ENCODE measurements at places on chromosomes 3 and 15. TPM values are rescaled to one million over a fixed set of nuclear protein-coding genes. Genes with fewer than 3 reads are reported as not detected.
A peak's percentile ranks its signal among the peaks of the same experiment; 100 is the strongest.

EPHB3 gene
- 16.6 TPM for total RNA-seq

GP5 gene
- total RNA-seq, result not detected

- peak overlapping the region; percentile 84 for H3K27ac ChIP-seq
- DNase-seq, result peak; percentile 59
- peaks cover 2% of the 10 kb centered on the region for H3K36me3 ChIP-seq
These were observed 791 bp downstream of the GYG1 start for GRCh38 chr3:148992027-148992634.

DNA sequence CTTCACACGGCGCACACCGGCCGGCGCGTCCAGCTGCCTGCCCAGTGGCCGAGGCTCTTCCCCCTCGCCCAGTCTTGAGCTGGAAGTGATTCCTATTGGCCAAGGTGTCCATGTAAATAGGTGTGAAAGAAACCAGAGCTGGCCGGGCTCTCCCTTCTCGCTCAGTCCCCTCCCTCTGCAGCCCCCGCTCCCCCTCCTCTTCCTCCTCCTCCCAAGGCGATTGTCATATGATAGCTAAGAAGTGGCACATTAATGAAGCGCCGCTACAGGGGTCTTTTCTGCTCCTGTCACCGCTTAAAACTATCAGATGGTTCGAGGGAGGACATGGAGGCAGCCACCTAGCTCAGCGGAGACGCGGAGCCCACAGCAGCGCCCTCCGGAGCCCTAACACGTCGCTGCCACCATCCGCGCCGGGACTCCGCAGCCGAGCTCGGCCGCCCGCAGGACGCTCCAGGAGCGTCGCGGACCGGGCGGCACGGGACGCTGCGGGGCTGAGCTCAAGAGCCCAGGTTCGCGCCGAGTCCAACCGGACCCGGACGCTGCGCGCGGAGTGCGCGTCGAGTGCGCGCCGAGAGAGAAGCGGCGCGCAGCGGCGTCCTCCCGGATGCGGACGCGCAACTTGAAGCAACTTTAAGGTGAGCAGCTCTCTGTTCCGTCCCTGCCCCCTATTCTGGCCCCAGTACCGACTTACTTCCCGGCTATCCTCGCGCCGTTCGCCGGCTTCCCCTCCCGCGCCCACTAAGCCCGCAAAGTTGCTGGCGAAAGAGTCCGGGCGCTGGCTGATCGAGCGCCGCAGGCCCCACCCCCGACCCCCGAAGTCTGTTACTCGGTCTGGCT is at the start of gene FOXB1:
TSS of gene FOXB1 (plus strand) at position 303 of the 837 bp plus-strand sequence. CDS start 653 bp downstream, outside the sequence.
- H3K4me3 ChIP-seq, result peak within 1 kb of the TSS; percentile 63
- H3K27me3 ChIP-seq, result peaks cover 24% of the 10 kb centered on the region
- peak; percentile 40 for DNase-seq

UBE2Q2 gene
- total RNA-seq, result 30.8 TPM

SPATA16 gene
- not detected for total RNA-seq

CLDN16 gene
- not detected for total RNA-seq

DNA sequence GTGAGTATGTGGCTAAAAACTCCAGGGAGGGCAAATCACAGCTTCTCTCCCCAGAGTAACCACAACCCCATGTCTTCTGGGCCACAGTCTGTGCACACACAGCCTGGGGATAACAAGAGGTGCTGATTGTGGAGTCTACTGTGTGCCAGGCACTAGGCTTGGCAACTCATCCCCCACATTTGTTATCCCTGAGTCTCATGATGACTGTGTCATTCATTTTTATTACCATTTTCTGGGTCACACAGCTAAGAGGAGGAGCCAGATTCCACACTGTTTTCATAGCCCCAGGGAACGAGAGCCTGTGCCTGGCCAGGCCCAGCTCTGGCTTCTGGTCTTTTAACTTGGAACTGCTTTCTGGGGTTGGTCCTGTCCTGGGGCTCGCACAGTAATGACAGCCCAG is 34.5 kb downstream of the ESYT3 start:
- no peak overlapping the region for H3K27ac ChIP-seq
- no peaks in the 10 kb centered on the region for H3K27me3 ChIP-seq
- peaks cover 30% of the 10 kb centered on the region for H3K4me1 ChIP-seq
- H3K36me3 ChIP-seq, result no peaks in the 10 kb centered on the region

- H3K27me3 ChIP-seq, result no peaks in the 10 kb centered on the region
- no peaks in the 10 kb centered on the region for H3K36me3 ChIP-seq
- peak; percentile 42 for DNase-seq
- H3K4me3 ChIP-seq, result no peak overlapping the region
These were observed 654.4 kb upstream of the ADAMTS9 start for GRCh38 chr3:65342084-65342683.

DNA sequence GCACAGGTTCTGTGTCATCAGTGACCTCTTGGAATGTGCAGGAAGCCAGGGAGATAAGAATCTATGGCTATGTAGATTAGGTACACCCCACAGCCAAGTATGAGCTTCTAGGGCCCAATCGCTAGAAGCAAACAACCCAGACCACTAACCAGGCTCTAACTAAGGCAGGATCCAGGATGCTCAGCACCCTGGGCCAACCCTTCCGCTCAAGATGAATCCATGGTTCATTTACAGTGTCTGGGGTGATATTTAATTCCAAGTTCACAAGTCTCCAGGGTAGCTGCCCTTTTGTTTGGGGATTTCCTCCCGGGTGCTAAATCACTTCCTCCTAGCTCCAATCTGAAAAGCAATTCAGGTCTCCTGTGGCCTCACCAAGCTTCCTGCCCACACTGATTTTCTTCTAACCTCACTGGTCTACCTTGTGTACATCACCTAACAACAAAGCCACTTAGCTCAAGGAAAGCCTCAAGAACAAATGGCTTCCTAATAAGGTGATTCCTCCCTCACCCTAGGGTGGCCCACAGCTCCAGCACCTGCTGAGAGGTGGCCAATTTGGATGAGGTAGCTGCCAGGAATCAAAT is 2.4 kb downstream of the EHD4 start:
- peaks cover 43% of the 10 kb centered on the region for H3K4me1 ChIP-seq
- H3K36me3 ChIP-seq, result no peaks in the 10 kb centered on the region
- H3K4me3 ChIP-seq, result no peak overlapping the region
- no peak for DNase-seq
- no peak overlapping the region for H3K27ac ChIP-seq
- no peaks in the 10 kb centered on the region for H3K27me3 ChIP-seq

ARHGAP31 gene
- total RNA-seq, result 7.9 TPM

TRIM71 gene
- 0.05 TPM for total RNA-seq

DNA sequence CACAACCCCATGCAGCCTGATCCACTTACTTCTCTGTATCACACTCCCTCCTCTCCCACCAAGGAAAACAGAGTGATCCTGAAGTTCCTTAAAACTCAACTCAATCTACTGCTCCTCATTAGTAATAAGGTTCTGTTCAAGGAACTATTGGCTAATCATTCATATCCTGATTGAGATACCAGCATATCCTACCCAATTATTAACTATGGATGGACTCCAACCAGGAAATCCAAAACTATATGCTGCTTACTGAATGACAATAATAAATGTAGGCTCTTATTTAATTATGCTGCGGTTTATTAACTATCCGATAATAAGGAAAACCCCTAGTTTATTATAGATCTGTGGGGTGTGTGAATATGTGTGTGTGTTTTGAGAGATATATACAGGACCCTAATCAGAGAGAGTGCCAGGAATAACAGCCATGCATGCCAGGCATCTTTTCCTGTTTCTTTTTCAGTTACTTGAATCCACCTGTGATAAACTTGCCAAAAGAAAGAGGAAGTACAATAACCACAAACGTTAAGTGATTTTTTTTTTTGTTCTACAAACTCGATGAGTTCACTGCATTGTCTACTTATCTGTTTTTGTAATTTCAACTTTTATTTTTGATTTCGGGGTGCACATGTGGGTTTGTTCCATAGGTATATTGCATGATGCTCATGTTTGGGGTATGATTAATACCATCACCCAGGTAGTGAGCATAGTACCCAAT is 1031.7 kb upstream of the CFAP20DC start:
- H3K27me3 ChIP-seq, result no peaks in the 10 kb centered on the region
- no peak for DNase-seq
- no peak overlapping the region for H3K27ac ChIP-seq
- H3K4me1 ChIP-seq, result peaks cover 2% of the 10 kb centered on the region
- H3K36me3 ChIP-seq, result no peaks in the 10 kb centered on the region
- H3K4me3 ChIP-seq, result no peak overlapping the region

DNA sequence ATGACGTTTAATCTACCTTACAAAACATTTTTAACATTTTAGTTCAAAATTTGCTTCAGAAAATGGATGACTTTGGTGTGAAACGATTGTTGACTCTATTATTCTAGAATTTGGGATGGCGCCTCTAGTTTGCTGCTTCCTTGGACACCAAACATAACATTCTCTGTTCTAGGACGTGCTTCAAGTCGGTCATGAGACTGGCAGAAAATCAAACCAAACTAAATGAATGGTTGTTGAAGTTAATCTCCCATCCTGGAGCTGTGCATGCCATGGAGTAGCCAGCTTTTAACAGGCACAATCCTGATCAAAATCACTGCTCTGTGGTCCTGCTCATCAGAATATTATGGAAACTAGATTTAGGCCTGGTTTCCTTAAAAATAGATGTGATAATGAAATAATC is 9.6 kb upstream of the LRRFIP2 start:
- no peaks in the 10 kb centered on the region for H3K27me3 ChIP-seq
- no peaks in the 10 kb centered on the region for H3K4me1 ChIP-seq
- H3K27ac ChIP-seq, result no peak overlapping the region
- H3K36me3 ChIP-seq, result no peaks in the 10 kb centered on the region
- no peak for DNase-seq

DNA sequence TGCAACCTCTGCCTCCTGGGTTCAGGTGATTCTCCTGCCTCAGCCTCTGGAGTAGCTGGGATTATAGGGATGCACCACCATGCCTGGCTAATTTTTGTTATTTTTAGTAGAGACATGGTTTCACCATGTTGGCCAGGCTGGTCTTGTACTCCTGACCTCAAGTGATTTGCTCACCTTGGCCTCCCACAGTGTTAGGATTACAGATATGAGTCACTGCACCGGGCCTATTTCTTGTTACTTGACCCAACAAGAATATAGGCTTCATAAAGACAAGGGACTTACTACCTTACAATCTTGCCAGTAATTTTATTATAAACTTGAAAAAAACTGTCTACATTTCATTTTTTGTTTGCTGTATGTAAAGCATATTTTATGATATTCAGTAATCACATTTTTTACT is 21.4 kb upstream of the ZBTB47 start:
- H3K36me3 ChIP-seq, result peaks cover 41% of the 10 kb centered on the region
- no peak overlapping the region for H3K27ac ChIP-seq
- DNase-seq, result no peak
- H3K27me3 ChIP-seq, result no peaks in the 10 kb centered on the region
- no peak overlapping the region for H3K4me3 ChIP-seq

DNA sequence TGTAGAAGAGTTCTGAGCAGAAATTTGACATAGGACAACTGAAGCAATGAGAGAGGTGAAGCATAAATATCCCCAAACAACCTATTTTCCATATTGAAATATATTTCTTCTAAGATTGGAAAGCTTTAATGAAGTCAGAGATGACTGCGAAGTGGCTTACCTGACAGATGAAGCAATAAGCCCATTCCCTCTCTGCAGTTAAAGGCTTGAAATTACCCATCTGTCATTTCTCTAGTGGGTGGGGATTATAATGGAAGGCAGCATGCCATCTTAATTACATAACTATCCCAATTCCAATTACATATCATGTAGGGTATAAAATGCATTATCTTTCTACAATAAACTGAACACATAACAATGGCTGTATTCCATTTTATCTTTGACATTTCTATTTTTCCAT is 1070.5 kb downstream of the SI start:
- no peak overlapping the region for H3K4me3 ChIP-seq
- no peaks in the 10 kb centered on the region for H3K36me3 ChIP-seq
- no peak for DNase-seq
- H3K27ac ChIP-seq, result no peak overlapping the region

DNA sequence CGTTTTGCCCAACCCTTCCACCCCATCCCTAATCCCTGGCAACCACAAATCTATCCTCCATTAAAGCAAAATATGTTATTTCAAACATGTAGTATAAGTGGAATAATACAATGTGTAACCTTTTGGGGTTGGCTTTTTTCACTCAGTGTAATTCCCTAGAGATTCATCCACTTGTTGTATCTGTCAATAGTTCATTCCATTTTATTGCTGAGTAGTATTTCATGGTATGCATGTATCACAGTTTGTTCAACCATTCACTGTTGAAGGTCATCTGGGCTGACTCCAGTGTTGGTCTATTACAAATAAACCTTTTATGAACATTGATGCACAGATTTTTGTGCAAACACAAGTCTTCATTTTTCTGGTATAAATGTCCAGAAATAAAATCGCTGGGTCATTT is 38.8 kb downstream of the BSN start:
- H3K4me1 ChIP-seq, result no peaks in the 10 kb centered on the region
- no peak overlapping the region for H3K27ac ChIP-seq

- H3K4me1 ChIP-seq, result no peaks in the 10 kb centered on the region
- H3K27ac ChIP-seq, result no peak overlapping the region
- H3K4me3 ChIP-seq, result no peak overlapping the region
- no peaks in the 10 kb centered on the region for H3K36me3 ChIP-seq
- no peak for DNase-seq
- H3K27me3 ChIP-seq, result no peaks in the 10 kb centered on the region
These were observed 7.9 kb downstream of the PRRT3 start for GRCh38 chr3:9944271-9944670.

- H3K27ac ChIP-seq, result no peak overlapping the region
- H3K4me1 ChIP-seq, result peaks cover 12% of the 10 kb centered on the region
- peaks cover 4% of the 10 kb centered on the region for H3K36me3 ChIP-seq
- no peak overlapping the region for H3K4me3 ChIP-seq
- DNase-seq, result peak; percentile 69
These were observed 14.2 kb downstream of the OXNAD1 start for GRCh38 chr3:16279010-16279801.

- H3K4me3 ChIP-seq, result no peak overlapping the region
- no peak overlapping the region for H3K27ac ChIP-seq
- H3K36me3 ChIP-seq, result no peaks in the 10 kb centered on the region
These were observed 4.4 kb downstream of the PCOLCE2 start for GRCh38 chr3:142884531-142884930.
